Natural killer cell (primary cell): ENCODE measurements at places on chromosomes 13 and 19. TPM values are rescaled to one million over a fixed set of nuclear protein-coding genes. Genes with fewer than 3 reads are reported as not detected.

KLK14 gene
- total RNA-seq, result 1.1 TPM

- no peak for DNase-seq
Measured at GRCh38 chr13:38376546-38376945, 26.9 kb downstream of the UFM1 start.

DNA sequence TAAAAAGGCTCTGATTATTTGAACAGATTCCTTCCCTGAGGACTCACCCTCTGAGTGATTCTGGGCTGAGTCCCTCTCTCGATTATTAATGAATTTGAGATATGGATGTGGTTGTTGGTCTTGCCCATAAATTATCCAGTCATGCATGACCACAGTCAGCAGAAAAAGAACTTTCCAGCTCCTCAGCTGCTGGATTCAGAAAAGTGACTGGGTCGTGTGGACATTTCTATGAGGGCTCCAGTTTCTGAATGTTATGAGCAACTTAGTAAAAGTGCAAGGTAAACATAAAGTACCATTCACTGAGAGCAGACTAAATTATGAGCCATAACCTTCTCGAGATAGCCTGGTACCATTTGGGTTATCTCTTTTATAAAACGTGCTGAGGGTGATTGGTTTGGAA is 100.1 kb upstream of the CLDN10 start:
- DNase-seq, result no peak

DNA sequence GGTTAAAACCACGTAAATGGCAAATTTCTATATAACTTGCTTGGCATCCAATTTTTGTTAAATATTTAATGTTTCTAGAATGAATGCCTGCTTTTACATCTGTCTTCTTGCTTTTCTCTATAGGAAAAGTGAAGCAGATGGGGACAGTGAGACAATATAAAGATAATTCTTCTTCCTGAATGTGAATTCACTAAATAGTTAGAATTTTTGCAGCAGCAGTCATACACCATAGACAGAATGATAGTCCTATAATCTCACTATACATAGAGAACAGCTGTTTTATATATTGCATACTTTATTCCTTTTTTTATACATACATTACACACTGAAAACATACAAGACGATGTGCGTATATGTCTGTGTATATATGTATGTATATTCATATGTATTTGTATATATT is 1127.3 kb downstream of the PCDH9 start:
- DNase-seq, result no peak

DNA sequence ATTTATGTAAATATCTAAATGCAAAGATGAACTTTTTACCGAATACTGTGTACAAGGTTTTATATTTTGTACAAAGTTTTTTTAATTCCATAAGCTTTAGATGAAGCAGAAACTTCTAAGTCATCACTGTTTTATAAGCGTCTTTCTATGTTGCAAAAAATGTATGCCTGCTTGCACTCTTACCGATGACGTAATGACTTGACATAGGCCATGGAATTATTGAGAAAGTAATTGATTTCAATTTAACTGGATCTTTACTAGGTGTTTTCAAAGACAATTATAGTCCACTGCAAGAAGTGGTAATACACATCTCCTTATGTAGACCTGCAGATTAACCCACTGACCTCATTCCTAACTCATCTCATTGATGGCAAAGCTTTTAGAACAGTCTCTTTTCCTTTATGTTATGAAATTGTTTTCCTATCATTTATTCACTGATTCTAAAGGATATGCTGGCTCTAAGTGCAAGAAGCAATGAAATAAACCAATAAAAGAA is 10.4 kb downstream of the DACH1 start:
- DNase-seq, result no peak

CCDC122 gene
- 1.6 TPM for total RNA-seq

FCAR gene
- total RNA-seq, result 23.7 TPM

GRCh38 chr13:113813070-113813748 is 50.7 kb downstream of the GAS6 start:
- no peak for DNase-seq
